ENCODE measurements at places on chromosomes 2 and 18.

GRCh38 chr2:240911641-240912265 is 5.6 kb downstream of the CROCC2 start:
- DNase-seq, result no peak

DNA sequence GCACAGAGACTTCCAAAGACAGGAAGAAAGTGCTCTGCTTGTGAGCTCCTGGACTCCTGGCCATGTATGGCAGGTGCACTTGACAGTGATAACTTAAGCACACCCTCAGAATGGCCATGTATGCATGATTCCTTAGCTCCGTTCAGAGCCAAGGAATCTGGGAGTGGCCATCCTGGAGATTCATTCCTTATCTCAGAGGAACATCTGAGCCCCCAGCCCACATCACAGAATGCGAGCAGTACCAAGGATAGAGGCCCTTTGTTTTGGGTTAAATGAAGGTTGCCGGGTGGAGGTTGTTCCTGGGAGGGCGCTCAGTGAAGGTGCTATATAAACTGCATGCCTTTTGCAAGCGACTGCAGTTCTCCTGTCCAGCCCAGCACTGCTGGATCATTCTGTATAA is 26.9 kb downstream of the DIPK1C start:
- DNase-seq, result no peak

DNA sequence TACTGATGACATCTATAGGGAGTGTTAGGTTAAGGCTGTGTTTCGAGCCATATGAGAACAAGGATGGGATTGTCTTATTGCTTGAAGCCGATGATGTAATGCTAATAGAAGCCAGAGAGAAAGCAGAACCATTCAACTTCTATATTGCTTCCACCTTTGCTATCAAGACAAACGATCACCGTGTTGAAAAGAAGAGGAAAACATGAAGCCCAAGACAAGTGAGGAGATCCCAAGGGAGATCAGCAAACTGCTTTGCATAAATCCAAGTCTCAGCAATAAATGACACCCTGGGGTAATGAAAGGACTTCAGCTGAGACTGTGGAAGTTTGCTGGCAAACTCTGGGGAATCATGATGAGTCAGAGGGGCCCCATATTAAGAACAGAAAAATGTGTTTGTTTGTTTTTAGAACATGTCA is 206.2 kb downstream of the NCKAP5 start:
- no peak for DNase-seq

- no peak for DNase-seq
These were observed 134.0 kb upstream of the NCK2 start for GRCh38 chr2:105610576-105611332.

- DNase-seq, result no peak
These were observed 15.3 kb upstream of the SELENOI start for GRCh38 chr2:26330604-26331003.

DNA sequence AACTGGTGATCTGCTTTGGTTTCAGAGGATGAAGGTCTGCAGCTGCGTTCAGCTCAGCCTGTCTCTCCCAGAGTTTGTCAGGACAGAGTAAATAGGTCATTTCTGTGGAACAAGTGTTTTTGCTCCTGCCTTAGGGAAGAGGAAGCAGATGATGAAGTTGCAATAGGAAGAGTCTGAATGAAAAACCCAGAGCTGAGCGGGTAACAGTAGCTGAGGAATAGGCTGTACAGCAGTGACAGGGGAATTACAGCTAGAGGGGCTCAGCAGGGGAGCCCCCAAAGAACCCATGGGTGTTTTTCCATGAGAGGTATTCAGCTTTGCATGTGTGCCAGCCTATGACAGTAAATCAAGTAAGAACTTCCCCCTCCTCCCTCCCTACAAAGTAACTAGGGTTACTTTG is 10.3 kb upstream of the CYBRD1 start:
- no peak for DNase-seq

DNA sequence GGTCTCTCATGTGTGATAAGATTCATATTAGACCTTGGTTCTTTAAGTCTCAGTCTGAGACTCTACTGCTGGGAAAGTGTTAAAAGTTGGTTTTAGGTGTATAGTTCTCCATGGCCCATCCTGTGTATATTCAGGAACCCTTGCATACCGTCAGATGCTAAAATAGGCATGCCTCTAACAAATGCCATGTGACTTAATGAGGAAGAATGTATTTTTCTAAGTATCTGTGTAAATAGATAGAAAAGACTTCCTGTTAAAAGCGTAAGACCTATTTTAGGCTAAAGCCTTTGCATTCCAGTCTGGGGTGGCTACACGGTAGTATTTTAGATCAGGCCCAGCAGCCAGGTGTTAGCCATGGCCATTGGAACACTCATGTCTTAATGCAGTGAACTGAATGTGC is 73.3 kb downstream of the RHBDD1 start:
- no peak for DNase-seq

GRCh38 chr2:200428961-200429665 is 80.8 kb downstream of the KCTD18 start:
- no peak for DNase-seq

DNA sequence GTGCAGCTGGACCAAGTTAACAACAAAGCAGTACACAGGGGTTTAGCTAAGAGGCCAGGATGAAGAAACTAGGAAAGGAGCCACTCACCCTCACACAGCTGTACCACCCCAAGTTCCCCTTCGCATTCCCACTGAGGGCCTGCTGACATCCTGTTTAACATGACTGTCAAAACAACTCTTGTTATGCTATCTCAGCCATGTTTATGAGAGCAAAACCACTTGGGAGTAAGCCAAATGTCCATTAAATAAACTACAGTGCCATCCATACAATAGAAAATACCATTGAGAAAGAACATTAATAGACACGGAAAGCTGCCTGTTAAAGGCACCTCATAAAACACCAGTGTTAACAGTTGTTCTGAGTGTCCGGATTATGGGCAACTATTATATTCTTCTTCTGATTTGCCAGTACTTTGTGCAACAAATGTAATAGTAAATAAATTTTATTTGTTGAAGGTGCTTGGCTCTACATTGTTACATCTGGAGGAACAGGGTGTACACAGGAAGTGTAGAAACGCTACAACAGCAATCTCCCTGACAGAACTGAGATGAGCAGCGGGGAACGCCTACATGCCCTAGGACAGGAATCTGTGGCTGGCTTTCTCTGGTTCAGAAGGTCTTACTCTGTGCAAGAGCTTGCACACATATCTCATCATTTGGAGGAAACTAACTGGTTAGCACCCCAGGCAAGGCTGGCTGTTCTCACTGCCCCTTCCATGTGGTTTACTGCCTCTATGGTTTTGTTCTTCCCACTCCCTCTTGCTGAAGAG is 85.6 kb downstream of the EHD3 start:
- DNase-seq, result no peak

GRCh38 chr2:52428224-52428623 is 1339.4 kb upstream of the CHAC2 start:
- no peak for DNase-seq

GRCh38 chr2:138502255-138503086 is 901 bp downstream of the SPOPL start:
- DNase-seq, result no peak

DNA sequence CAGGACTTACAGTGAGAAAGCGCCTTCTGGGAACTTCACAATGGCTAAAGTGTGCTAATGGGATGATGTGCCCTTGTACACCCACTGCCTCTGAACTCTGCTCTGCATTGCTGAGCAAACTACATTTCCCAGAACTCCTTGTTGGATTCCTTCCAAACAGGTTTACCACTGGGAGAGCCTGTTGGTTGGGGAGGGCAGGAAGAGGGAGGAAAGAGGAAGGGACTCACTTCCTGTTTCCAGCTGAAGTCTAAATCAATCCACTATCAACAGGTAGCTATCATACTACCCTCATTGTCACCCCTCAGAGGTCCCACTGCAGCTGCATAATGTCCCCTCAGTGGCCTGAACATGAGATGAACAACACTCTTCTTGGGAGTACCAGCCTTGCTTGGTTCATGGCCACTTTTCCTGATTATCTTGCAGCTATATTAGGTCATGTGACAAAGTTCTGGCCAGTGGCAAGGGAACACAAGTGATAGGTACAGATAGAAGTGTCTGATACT is 109.7 kb downstream of the MSH2 start:
- no peak for DNase-seq

GRCh38 chr2:21020031-21020667 is 23.7 kb downstream of the APOB start:
- no peak for DNase-seq

DNA sequence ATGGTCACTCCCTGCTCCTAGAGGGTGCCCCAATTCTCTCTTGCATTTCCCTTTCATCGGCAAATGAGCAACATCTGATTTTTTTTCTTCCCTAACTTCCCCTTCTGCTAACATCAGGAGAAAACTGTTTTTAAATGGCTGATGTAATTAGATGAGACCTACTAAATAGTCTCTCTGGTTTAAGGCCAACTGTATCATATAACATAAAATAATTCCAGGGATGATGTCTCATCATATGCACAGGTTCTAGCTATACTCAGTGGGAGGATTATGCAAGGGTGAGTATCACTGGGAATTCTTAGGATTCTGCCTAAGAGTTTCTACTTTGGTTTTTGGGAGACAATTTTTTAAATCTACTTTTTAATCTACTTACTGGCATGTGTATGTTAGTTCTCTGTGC is 193.4 kb downstream of the PARD3B start:
- DNase-seq, result no peak

GRCh38 chr2:173761603-173762119 is 203.5 kb downstream of the SP3 start:
- DNase-seq, result no peak

DNA sequence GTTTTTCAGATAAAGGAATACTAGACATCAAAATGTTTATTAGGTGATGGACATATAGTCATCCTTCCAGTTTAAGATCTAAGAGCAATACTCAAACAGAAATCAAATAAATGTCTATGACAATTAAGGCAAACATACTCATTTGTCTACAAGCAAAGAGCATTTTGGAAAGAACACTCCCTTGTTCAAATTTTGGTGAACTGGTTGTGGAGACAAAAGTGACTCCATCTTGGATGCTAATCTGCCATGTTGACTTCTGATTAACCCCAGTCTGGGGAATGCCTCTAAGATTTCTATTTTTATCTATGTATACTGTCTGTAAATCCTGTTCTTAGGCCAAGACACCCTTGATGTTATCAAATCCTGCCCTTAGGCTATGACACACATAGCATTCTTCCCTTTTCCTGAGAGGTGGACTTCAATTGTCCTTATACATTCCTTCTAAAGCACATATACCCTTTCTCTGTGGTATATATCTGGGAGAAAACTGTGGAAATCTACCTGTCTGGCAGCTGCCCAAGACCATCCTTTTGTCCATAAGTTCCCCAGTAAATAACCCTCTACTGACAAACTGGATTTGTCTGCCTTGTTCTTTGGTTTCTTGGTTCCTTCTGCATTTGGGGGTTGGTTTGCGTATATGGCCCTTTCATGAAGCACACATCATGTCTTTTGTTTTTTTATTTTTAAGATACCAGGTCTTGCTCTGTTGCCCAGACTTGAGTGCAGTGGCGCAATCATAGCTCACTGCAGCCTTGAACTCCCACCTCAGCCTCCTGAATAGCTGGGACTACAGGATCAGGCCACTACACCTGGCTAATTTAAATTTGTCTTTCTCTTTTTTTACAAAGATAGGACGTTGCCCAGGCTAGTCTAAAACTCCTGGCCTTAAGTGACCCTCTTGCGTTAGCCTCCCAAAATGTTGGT is 12.5 kb upstream of the PLEKHM3 start:
- DNase-seq, result no peak

DNA sequence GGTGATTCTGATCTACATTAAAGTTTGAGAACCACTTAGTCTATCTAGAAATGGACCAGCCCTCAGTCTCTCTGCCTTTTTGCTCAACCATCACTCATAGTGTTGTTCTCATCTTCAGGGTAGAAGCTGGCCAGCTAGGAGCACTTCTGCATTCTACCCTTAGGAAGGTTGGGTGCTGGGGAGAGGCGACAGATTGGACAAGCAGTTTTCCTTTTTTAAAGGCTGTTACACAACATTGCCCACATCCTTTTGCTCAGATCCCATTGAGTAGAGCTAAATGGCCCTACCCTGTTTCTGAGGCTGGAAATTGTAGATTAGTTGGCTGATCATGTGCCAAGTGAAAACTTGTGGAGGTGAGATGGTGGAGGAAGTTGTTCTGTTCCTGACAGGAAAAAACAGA is 35.6 kb downstream of the OSBPL6 start:
- no peak for DNase-seq

GRCh38 chr2:42978887-42979415 is 186.6 kb upstream of the HAAO start:
- no peak for DNase-seq

- DNase-seq, result no peak
These were observed 13.2 kb downstream of the ARL4C start for GRCh38 chr2:234483568-234484251.

DNA sequence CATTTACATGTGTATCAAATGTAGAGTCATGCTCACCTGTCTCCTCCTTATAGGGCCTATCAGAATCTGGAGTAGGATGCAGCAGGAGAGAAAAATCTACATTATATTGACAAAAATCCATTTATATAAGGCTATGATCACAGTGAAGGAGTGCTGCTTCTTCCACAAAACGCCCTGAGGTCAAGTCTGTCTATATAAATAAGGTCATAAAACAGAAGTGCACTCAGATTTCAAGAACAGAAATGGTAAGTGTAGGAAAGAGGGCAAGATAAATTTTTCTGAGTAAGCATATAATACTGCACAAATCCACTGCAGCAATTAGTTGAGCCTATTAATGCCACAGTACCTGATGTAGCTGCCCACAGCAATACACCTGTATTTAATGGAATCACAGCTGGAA is 51.8 kb downstream of the COL5A2 start:
- DNase-seq, result no peak

- DNase-seq, result no peak
These were observed 6.9 kb downstream of the MBD5 start for GRCh38 chr2:148027822-148028221.

GRCh38 chr2:46299365-46300263 is 2.4 kb downstream of the EPAS1 start:
- no peak for DNase-seq

- DNase-seq, result no peak
These were observed 100.2 kb upstream of the SULT1C3 start for GRCh38 chr2:108139521-108139920.

DNA sequence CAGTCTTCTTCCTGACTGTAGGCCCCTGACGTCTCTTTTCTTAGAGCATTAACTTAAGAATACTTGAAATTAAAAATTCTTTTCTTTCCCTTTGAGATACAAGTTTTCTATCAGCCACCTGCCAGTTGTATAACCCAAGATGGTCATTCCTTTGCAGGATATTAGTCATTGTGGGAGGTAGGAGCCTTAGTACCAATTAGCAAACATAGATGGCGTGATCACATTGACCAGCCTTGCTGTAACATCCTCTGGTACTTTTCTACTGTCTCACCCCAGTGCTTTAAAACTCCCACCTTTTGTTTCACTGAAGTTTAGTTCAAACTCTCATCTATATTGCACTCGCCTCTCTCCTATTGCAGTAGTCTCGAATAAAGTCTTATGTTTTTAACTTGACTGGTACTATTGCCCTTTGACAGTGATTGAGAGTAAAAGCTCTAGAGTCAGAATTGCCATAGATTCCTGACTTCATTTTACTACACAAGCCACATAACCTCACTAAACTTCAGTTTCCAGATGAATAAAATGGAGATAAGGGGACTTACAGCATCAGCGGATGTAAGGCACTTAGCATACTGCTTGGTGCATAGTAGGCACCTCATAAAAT is 74.1 kb downstream of the VRK2 start:
- no peak for DNase-seq

- no peak for DNase-seq
These were observed 5.3 kb downstream of the KLF11 start for GRCh38 chr2:10048501-10049171.

GRCh38 chr2:145752091-145752806 is 1232.3 kb upstream of the ZEB2 start:
- DNase-seq, result no peak

All from NCI-H1092 (cell line).